Activated CD8-positive, alpha-beta T cell treated with anti-CD3 and anti-CD28 coated beads, Interleukin-2, amount 10 ng/mL, durations not matched to agents 7 days and 5 days (primary cell): ENCODE measurements at places on chromosomes 12 and 14. TPM values are rescaled to one million over a fixed set of nuclear protein-coding genes. Genes with fewer than 3 reads are reported as not detected.

The MON2 gene
- total RNA-seq = 46.6 TPM

The DIO2 gene
- total RNA-seq = not detected

The ABCD2 gene
- 24.4 TPM for total RNA-seq

The RND1 gene
- total RNA-seq = 2.5 TPM

The CCDC88C gene
- total RNA-seq = 147 TPM

The SLCO1A2 gene
- not detected for total RNA-seq

The SLC48A1 gene
- 7.0 TPM for total RNA-seq

The CLEC9A gene
- not detected for total RNA-seq

The KCNJ8 gene
- total RNA-seq = not detected

The FAM234B gene
- 4.3 TPM for total RNA-seq

The NANOG gene
- not detected for total RNA-seq

The NINJ2 gene
- total RNA-seq = 8.0 TPM

The TRHDE gene
- total RNA-seq = not detected

The ERP27 gene
- total RNA-seq = 8.7 TPM

The DENR gene
- 54.9 TPM for total RNA-seq
